ENCODE measurements at places on chromosomes 16 and 17.

DNA sequence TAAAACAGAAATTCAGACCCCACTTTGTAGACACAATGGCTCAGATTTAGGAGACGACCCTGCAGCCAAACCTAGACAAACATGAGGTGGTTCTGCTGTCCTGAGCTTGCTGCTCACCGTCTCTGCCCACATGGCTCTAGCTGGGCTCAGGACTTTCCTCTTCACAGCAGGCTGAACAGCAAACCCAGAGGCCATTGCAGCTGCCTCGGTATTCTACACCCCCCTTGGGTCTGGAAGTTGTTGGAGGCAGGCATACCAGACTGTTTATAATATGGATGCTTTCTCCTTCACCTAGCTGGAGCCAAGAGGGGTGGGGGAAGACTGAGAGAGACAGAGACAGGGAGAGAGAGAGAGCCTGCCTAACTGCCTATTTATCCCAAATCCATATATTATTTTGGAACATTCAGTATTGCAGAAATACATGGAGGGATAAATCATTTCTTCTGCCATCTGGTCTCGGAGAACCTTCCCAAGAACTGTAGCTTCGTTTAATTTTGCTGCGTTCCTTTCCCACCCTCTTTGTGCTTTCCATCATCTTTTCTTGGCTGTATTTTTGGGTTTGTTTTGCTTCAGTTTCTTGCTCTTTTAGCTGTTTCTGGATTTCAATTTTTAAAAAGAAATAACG lies 628.2 kb upstream of the RBFOX1 start:
- DNase-seq, result no peak

DNA sequence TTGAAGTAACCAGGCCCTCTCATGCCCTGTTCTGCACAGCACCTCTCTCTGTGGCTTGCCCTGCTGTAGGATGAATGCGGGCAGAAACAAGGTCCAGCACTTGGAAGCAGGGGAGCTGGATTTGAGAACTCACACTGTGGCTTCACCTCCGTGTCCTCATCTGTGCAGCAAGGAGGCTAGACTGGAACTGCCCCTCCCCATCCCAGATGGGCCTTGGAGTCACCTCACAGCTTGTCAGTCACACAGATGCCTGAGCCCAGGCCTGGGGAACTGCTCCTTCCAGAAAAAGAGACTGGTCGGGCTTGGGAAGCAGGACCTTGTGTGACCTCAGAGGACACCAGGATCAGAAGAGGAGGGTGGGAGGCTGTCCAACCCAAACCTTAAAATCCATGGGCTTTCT lies 180.8 kb downstream of the CCT6B start:
- DNase-seq, result no peak

- DNase-seq, result no peak
These were observed 31.1 kb upstream of the COX10 start for GRCh38 chr17:14038206-14038605.

DNA sequence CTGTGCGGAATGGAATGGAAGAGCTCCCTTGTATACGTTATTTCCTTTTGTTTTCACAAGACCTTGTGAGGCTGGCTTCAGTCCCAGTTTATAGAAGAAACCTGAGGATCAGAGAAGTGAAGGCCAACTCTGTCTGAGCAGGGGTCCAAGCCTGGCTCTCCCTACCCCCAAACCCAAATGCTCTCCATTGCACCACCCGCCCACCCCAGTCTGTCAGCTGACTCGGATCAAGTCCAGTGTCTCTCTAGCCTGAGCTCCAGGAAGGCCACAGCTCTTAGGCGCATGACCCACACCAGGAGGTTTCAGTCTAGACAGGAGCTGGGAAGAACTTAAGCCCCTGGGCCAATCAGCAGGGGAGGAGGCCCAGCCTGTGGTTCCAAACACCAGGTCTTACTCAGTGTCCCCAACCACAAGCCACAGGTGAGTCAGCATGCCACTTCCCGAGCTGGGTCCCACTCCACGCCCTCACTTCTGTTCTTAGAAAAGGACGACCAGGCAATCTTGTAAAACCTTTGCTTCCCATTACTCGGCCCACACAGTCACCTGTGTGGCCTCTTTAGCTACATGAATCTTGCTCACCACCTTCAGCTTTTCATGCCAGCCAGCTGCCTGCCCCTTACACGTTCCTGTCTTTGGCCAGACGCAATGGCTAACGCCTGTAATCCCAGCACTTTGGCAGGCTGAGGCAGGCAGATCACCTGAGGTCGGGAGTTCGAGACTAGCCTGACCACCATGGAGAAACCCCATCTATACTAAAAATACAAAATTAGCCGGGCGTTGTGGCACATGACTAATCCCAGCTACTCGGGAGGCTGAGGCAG lies 27.8 kb downstream of the TK2 start:
- DNase-seq, result no peak

DNA sequence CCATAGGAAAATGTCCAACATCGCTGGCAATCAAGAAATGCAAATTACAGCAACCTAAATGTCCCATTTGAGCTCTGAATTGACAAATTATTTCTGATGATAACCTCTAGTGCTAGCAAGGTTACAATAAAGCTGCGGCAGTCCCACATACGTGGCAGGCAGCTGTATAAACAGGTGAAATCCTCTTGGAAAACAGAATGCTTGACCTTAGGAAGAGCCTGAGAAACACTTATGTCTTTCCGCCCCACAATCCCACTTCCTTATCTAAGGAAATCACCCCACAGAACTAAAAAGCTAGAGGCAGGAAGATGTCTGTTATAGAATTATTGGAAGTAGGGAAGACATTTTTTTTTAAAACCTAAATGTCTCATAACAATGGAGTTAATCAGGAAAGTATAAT lies 154.3 kb downstream of the KATNIP start:
- no peak for DNase-seq

DNA sequence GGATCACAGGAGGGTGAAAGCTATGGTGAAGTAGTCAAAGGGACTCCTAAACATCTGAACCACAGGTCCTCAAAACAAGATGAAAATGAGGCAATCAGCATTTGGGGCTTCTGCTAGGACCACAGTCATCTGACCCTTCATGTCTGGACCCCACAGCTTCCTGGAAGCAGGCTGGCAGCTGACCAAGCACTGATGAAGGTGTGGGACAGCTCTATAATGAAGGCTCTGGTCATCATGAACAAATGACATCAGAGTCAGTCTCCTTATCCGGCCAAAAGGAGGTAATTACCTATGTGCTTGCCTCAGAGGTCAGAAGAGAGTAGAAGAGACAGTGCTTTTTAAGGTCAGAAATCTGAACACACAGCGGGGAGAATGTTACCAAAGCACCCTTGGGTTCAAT lies 101.2 kb upstream of the GNAO1 start:
- no peak for DNase-seq

GRCh38 chr17:43324205-43324893 lies 74.4 kb upstream of the ARL4D start:
- DNase-seq, result peak; percentile 55

- DNase-seq, result peak; percentile 77
These were observed 27.0 kb upstream of the NXPH3 start for GRCh38 chr17:49548506-49549310.

GRCh38 chr17:70139449-70139993 lies 29.8 kb upstream of the KCNJ2 start:
- no peak for DNase-seq

- DNase-seq, result no peak
These were observed 27.3 kb upstream of the STH start for GRCh38 chr17:45971698-45972141.

DNA sequence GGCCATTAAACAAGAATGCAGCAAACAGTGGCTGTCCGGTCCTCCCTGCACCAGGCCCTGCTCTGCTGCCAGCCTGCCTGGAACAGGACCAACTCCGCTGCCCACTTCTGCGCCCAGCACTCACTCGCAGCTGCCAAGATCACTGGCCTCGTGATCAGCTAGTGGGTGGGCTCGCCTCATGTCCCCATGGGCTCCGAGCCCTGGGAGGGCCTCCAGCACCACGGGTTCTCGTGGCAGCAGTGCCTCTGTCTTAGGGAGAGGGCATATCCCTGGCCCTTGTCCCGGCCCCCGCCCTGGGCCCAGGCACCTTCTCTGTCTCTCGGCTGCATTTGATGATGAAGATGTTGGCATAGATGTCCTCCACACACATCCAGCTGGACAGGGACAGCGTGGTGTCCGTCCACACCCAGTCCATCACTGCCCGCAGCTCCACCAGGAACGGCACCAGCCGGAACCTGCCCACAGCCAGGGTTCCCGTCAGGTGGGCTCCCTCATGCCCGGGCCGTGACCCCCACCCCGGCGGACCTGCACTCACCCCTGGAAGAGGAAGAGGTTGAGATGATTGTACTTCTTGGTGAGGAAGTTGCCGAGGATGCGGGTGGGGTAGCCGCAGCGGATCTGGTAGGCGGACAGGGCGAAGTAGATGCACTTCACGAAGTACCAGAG lies 13.1 kb downstream of the CTU2 start:
- no peak for DNase-seq

DNA sequence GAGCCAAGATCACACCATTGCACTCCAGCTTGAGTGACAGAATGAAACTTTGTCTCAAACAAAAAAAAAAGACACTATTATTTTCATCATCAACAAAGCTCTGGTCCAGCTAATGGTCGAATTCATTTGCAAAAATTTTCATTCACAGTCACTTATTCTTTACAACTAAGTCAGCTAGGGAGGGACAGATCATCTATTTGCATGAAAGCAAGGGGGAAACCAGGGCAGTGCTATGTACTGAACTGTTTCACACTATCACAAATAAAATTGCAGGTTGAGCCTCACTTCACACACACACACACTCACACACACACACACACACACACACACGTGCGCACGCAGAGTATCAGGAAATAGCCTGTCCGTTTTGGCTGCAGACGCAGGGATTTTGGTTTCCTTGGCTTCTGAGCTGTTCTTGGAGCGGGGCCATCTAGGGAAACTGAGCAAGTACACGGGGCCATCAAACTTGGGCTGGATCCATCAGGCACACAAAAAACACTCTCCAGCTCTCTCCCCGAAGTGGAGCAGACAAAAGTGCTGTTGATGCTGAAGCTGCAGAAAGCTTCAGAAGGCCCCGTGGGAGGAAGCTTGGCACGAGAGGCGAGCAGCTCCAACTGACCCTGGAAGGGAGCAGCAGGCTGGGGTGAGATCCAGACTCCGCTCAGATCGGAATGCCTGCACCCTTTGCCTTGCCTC lies 44.3 kb upstream of the HELZ start:
- no peak for DNase-seq

GRCh38 chr16:66028510-66029216 lies 337.8 kb upstream of the CDH5 start:
- no peak for DNase-seq

GRCh38 chr17:31144428-31144827 lies 49.7 kb downstream of the NF1 start:
- DNase-seq, result no peak

GRCh38 chr17:45936610-45937009 lies 42.3 kb downstream of the MAPT start:
- DNase-seq, result no peak

- no peak for DNase-seq
These were observed 1.5 kb downstream of the CD2BP2 start for GRCh38 chr16:30353438-30354129.

DNA sequence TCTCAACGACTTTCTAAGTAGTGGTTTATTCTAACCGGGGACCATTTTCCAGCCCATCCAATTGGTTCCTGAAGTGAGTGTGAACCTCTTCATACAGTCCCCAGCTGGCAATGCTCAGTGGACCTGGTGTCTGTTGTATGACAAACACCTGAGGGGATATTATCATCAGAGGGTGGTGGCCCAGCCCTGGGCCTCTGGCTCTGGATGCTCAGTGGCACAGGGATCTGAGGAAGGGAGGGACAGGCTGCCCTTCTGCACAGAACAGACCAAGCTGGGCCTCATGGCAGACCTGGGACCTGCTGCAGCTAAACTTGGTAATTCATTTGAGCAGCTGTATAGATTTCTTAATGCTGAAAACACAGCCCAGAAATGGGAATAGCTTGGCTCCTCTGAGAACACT lies 72.6 kb downstream of the IRX5 start:
- no peak for DNase-seq

GRCh38 chr17:32558997-32559650 lies 72.3 kb downstream of the CDK5R1 start:
- DNase-seq, result no peak

DNA sequence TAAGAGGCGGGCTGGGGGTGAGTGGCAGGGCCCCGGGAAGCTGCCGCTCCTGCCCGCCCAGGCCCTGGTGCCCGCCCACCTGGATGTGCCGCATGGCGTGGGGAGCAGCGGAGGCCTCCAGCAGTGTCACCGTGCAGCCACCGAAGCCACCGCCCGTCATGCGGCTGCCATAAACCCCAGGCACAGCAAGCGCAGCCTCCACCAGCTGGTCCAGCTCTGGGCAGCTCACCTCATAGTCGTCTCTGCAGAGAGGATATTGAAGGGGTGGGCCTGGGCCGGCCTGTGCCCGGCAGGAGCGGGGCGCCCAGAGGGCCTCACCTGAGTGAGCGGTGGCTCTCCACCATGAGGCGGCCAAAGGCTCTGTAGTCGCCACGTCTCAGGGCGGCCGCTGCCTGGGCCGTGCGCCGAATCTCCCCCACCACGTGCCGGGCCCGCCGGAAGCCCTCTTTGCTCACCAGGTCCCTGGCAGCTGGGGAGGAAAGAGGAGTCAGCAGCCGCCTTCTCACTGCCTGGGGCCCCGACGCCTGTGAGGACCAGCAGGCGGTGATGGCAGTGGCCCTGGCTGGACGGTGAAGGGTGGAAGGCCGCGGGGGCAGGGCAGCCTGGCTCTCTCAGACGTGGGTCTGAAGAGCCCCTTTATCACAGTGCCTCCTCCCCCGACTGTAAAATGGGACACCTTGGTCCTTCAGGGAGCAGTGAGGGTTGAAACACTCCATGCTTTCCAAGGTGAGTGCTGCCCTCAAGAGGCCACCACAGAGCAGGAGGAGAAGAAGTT lies 6.7 kb downstream of the GALK1 start:
- peak; percentile 56 for DNase-seq

GRCh38 chr16:52515068-52515671 lies 31.8 kb downstream of the TOX3 start:
- DNase-seq, result no peak

- DNase-seq, result no peak
These were observed 40.1 kb downstream of the NLRC5 start for GRCh38 chr16:57029161-57030160.

- DNase-seq, result no peak
These were observed 166.6 kb downstream of the PHKB start for GRCh38 chr16:47627721-47628120.

GRCh38 chr16:86494039-86494564 lies 16.2 kb upstream of the FOXF1 start:
- no peak for DNase-seq

DNA sequence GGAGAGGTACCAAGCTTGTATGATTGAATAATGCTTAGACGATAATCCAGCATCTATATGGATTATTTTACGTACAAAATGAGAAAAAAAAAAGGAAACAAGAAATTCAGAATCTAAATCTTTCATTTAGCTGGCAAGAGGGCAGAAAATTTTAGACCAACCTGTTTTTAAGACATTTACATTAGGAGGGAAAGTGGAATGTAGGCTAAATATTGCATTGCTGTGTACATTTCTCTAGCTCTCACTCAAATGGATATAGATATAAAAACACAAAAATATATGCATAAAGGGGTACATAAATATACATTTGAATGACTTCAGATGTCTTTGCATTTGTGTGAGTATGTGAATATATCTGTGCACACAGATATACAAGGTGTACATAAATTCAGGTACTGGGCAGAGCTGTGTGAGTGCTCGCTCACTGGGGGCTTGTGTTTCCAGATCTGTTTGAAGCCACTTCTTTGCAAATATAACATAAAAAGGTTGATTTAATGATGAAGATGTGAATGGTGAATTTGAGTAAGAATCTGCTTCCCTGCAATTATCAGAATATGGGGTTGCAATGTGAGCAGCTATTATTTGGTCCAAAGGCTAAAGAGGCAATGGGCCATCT lies 14.2 kb upstream of the ZFHX3 start:
- DNase-seq, result no peak
